Lung microvascular endothelial cell (primary cell): ENCODE measurements at places on chromosomes 16 and 17. TPM values are rescaled to one million over a fixed set of nuclear protein-coding genes. Genes with fewer than 3 reads are reported as not detected.
A peak's percentile ranks its signal among the peaks of the same experiment; 100 is the strongest.

The GCGR gene
- not detected in 2 replicates for total RNA-seq

DNA sequence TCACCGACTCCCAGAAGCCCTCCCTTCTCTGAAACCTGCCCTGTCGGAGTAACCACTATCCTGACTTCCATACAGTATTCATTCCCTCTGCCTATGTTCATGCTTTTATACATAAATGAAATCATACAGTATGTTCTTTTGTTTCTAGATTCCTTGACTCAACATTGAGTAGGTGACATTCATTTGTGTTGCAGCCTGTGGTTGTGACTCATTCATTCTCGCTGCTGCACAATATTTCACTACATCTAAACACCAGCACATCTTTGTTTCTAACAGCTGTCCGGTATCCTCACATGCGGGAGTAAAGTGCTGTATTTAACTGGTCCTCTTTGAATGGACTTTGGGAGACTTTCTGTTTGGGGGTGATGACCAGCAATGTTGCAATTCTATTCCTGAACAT lies 135.0 kb upstream of the FOXF1 start:
- peak; percentile 57 for DNase-seq

DNA sequence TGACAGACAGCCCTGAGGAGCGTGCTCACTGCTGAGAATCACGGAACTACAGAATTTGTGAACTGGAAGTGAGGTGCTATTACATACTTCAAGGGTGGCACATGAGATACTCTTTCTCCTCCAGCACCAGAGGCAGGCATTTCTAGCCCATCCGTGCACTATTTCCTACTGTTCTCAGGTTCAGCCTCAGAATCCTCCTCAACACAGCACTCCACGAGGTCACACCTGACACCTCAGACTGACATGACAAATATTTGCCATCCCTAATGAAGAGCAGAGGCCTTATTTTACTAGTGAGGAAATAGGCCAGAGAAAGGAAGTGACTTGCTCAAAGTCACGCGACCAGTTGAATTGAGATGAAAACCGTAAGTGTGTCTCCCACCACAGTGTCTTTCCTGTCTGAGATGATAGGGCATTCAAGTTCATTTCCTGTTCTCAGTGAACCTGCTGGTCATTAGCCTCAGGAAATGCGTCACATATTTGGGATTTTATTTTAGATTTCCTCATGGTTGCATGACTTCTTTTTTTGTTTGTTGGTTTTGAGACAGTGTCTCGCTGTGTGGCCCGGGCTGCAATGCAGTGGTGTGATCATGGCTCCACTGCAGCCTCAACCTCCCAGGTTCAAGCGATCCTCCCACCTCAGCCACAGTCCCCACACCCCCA lies 23.6 kb downstream of the SEZ6 start:
- peak; percentile 94 for DNase-seq

DNA sequence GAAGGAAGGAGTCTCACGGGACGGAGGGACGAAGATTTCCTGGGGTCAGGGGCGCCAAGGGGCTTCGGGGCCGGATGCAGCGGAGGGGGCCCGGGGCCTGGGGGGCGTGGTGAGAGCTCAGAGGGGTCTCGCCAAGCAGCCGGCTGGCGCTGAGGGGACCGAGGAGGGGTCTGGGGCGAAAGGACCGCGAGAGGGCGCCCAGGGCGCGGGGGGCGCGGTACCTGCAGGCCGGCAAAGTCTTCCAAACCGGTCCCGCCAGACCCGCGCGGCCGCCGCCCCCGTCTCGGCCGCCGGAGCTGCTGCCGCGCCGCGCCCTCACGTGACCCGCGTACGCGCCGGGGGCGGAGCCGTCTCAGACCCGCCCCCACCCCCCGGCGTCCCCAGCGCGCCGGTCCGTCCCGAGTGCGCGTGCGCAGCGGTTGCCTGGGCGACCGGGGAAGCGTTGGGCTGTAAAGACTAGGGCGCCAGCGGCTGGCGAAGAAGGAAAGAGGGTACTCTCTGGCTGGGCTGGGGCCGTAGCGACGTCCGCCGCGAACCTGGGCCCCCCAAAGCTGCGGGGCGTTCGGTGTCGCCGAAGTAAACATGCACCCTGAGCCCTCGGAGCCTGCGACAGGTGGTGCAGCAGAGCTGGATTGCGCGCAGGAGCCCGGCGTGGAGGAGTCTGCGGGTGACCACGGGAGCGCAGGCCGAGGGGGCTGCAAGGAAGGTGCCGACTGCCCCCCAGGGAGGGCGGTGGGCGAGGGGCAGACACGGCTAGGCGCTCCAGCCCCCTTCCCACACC lies at the start of the genes DNAAF1 and HSDL1:
DNAAF1 (plus strand) TSS at position 450 of the 781 bp plus-strand sequence; CDS start at position 583, 133 bp downstream.
HSDL1 (minus strand) TSS at position 319 of the 781 bp plus-strand sequence. CDS start 13,856 bp downstream, outside the sequence.
- DNase-seq: peak; percentile 87

GRCh38 chr17:29022074-29022473 lies 16.2 kb upstream of the SEZ6 start:
- DNase-seq: no peak

- DNase-seq: peak; percentile 96
Measured at GRCh38 chr17:69327060-69327831, at the start of gene ABCA5. Gene ABCA5 (minus strand): TSS chr17:69327133. CDS start chr17:69314415, 12,718 bp downstream.

The HIGD1B gene
- total RNA-seq: not detected in 2 replicates

DNA sequence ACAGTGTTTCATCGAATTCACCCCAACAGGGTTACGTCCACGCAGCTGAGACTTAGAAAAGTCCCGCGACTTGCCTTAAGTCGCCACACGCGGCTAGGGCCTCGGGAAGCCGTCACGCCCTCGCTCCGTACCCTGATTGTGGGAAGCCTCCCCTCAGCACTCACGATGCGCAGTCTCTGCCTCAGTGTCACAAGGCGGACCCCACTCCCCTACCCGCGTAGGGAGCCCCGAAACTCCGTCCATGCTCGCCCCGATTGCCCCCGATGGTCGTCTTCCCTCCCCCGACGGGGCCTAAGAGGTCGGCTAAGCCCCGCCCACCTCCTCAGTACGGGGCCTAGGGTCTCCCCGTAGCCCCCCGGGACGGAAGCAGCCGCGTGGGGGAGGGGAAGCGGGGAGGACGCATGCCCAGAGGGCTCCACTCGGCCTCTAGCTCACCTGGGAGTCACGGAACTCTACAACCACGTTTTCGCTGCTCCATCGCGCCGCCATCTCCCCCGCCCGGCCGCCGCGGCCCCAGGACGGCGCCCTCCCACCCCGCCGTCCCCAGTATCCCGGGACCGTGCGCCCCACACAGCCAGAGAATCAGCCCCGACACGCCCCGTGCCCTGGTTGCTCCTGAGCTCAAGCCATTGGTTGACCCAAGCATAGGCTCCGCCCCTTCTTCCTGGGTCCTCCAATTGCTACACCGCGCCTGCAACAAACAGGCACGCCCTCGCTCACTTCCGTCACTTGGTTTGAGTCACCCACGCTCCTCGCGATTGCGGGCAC lies at the start of gene WDR59:
WDR59 (minus strand) TSS at position 595 of the 768 bp plus-strand sequence; CDS start at position 489, 106 bp downstream.
- peak; percentile 99 for DNase-seq

DNA sequence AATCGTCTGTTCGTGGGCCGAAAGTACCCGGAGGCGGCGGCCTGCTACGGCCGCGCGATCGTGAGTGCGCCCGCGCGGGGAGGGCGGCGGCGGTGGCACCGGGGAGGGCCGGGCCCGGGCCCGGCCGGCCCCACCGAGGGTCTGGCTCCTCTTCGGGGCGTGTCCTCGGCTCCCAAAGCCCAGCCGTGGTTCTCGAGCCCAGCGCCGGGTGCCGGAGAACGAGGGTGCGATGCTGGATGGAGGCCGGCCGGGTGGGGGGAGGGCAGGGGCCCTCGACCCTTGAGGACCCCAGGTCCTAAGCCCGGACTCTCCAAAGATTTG lies 375 bp downstream of the STUB1 start:
- DNase-seq: no peak

- no peak for DNase-seq
Measured at GRCh38 chr16:7378024-7378695, 45.5 kb downstream of the RBFOX1 start.

The NUBP2 gene
- 56.7 and 57.3 TPM in 2 replicates for total RNA-seq

GRCh38 chr16:72864130-72864833 lies 183.6 kb downstream of the ZFHX3 start:
- DNase-seq: no peak

- peak; percentile 25 for DNase-seq
Measured at GRCh38 chr16:75025761-75026160, 26.9 kb downstream of the ZNRF1 start.

- no peak for DNase-seq
Measured at GRCh38 chr17:59296190-59296589, 35.3 kb upstream of the YPEL2 start.

The CHST6 gene
- 0.44 and 0.99 TPM in 2 replicates for total RNA-seq

The DPEP1 gene
- total RNA-seq: 0.20 and 0.44 TPM in 2 replicates

GRCh38 chr17:33647956-33648355 lies 354.9 kb upstream of the ASIC2 start:
- peak; percentile 33 for DNase-seq

GRCh38 chr16:5020551-5020950 lies 13.2 kb downstream of the NAGPA start:
- no peak for DNase-seq

DNA sequence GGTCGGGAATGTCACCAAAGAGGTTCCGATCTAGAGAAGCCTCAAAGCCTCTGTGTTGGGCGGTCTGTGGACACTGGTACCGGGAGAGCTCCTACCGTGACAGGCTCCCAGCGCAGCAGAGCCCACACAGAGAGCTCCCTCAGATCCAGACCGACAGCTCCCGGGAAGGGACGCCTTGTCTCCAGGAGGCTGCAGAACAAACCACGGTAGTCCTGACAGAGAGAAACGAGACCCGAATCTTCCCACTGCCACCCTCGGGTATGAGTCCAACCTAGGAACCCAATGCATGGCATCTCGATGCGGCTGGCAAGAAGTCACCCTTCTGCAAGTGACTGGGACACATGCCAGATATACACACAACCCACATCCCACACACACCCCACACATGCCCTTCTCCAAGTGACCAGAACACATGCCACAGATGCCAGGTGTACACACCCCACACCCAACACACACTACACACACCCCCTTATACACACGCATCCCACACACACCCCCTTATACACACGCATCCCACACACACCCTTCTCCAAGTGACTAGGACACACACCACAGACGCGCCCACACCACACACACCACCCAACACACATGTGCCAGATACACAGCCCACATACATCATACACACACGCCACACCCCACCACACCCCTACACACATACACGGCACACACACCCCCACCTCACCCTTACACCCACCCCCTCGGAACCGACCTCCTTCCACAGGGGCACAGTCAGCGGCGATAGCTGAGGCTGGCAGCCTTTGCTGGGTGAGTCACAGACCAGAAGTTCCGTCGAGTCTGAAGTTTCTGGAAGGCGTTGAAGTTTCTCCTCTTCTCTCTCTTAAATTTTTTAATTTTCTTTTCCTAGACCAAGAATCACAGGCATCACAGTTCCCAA lies 15.9 kb upstream of the CYTH1 start:
- no peak for DNase-seq

- no peak for DNase-seq
Measured at GRCh38 chr16:69239851-69240250, 52.9 kb downstream of the SNTB2 start.

DNA sequence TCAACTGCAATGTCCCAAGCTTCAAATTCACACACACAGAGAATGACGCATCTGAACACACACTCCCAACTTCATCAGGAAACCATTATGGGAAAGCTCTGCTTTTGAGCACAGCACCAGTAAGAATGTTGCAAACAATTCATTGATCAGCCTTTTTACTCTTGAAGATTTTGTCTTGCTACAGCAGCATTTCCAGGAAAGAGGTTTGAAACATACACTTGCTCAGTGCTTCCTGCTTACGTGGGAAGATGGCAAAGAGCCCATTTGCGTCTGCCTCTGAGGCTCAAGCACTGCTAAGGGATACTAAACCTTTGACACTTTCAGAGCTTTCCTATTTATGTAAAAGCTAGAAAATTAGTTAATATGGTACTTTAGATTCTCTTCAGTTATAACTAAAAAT lies 77.2 kb upstream of the MON1B start:
- DNase-seq: peak; percentile 28

GRCh38 chr17:34248511-34249024 lies 6.5 kb upstream of the CCL2 start:
- DNase-seq: peak; percentile 44

DNA sequence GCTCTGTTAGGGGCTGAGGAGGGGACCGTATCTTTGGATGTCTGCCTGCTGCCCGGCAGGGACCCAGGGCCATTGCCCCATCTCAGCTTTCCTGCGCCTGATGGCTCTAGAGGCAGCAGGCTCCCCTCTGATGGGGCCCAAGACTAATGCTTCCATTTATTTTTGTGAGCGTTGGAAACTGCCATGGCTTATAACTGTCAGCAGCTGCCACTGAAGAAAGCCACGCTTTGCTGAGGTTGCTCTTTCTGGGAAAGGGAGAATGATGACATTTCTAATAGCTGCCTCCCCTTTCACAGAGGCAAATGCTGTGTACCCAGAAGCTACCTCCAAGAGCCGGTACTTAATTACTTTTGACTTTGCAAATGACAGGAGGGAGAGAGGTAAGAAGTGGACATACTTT lies 103.8 kb downstream of the HAPSTR1 start:
- no peak for DNase-seq

DNA sequence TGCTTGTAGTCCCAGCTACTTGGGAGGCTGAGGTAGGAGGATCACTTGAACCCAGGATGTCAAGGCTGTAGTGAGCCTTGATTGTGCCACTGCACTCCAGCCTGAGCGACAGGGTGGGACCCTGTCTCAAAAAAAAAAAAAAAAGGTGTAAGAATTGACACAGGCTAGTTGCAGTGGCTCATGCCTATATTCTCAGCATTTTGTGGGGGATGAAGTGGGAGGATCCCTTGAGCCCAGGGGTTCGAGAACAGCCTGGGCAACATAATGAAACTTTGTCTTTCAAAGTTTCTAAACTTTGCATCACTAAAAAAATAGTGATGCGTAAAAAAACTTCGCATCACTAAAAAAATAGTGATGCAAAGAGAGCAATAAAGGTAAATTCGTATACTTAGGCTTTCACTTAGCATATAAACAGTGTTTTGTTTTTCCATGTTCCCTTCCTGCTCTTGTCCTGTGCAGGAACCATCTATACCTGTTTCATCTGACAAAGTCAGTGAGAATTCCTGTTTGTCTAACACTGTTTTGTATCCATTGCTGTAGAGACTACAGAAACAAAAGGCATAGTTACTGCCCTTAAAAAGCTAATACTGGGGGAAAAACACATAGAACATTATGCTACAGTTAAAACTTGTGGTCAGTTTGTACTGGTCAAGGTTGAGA lies 32.1 kb downstream of the CTCF start:
- peak; percentile 75 for DNase-seq

The UNC45B gene
- not detected in 2 replicates for total RNA-seq

DNA sequence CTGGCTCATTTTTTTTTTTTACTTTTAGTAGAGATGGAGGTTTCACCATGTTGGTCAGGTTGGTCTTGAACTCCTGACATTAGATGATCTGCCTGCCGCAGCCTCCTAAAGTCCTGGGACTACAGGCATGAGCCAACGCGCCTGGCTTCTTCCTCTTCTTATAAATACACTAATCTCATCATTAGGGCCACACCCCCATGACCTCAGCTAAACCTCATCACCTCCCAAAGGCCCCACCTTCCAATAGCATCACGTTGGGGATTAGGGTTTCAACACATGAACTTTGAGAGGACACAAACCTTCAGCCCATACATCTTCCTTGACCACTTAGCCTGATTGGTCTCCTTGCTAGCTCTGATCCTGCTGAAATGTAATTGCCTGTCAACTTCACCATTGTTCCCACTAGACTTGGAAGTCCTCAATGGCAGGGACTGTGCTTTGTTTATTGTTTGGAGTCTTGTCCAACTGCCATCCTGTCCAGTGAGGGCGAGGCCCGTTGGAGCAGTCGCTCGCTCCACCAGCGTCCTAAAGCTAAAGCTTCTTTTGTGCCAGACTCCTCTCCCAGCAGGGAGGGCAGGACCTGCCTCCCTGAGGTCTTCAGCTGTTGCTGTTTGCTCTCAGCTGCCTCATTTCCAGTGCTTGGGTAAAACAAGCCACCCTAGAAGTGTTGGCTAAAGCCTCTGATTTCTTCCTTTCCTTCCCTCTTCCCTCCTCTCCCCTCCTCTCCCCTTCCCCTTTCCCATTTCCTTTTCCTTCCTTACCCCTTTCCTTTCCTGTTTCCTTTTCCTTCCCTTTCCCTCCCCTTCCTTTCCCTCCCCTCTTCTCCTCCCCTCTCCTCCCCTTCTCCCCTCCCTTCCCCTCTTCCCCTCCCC lies 85.3 kb downstream of the HAPSTR1 start:
- DNase-seq: no peak
